ENCODE measurements at places on chromosomes 12 and 14.

DNA sequence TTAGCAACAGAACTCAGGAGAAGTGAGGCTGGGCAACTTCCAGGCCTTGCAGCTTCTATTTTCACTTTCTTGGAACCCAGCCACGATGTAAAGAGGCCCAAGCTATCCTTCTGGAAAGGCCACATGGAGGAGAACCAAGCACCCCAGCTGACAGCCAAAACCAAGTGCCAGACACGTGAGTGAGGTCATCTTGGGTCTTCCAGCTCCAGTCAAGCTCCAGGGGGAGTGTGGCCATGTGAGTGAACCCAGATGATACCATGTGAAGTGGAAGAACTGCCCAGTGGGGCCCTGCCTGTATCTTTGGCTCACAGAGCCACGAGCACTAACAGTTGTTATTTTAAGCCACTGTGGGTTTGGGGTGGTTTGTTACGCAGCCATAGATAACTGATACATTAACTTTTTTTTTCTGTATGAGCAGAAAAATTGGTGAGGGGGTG is 126.8 kb upstream of the MAP1LC3B2 start:
- no peak overlapping the region for H3K27ac ChIP-seq
- H3K4me1 ChIP-seq = peaks cover 45% of the 10 kb centered on the region
- no peak overlapping the region for H3K4me3 ChIP-seq
- H3K27me3 ChIP-seq = no peaks in the 10 kb centered on the region
- peak; percentile 40 for DNase-seq
- no peaks in the 10 kb centered on the region for H3K36me3 ChIP-seq

DNA sequence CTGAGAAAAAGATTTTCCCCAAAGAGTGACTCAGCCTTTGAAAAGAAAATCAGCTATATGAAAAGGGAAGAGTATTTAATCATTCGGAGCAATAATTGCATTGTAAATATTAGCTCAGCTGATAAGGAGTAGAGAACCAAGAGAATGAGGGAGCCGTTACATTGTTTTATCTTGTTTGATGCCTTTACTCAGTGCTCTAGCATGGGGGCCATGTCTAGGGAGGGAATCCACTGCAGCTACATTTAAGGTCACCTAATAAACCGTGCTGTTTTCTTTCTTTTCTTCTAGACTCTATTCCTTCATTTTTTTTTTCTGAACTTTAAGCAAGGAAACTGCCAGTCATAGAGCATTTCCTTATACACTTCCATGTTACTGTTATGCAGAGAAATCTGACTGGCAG is 447.0 kb downstream of the DIO2 start:
- H3K4me3 ChIP-seq = no peak overlapping the region
- no peaks in the 10 kb centered on the region for H3K27me3 ChIP-seq
- H3K36me3 ChIP-seq = no peaks in the 10 kb centered on the region
- no peaks in the 10 kb centered on the region for H3K4me1 ChIP-seq
- H3K27ac ChIP-seq = no peak overlapping the region

DNA sequence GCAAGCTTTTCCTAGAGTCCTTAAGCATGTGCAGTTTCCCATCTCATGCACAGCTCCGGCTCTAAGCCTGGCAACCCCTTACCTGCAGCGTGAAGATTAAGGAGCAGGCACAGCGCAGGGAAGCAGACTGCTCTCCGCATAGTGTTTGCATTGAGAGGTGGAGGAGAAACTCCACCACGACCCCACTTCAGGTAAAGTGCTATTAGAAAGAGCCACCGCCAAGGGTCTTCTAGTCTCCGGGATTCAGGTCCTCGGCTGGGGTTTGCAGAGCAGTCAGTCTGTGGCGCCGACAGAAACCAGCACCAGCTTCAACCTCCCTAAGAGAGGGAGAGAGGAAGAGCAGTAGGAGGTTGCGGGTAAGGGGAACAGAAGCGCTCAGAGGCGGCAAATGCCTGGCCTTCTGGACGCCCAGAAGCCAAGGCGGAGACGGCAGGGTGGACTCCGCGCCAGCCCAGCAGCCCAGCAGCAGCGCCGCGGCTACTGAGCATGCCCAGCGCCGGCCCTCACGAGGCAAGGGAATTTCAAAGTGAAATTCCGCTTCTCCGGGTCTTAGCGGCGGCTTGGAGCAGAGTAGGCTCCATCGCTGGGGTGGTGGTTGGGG is at the start of gene PTPRR:
PTPRR (minus strand) TSS at position 488 of the 601 bp plus-strand sequence; CDS start at position 140, 348 bp downstream.
- H3K27me3 ChIP-seq = peaks cover 36% of the 10 kb centered on the region
- H3K27ac ChIP-seq = no peak within 1 kb of the TSS
- DNase-seq = peak; percentile 10
- H3K36me3 ChIP-seq = no peaks in the 10 kb centered on the region
- no peaks in the 10 kb centered on the region for H3K4me1 ChIP-seq
- H3K4me3 ChIP-seq = peak within 1 kb of the TSS; percentile 9

GRCh38 chr12:67742461-67742860 is 93.9 kb downstream of the DYRK2 start:
- no peak for DNase-seq
- H3K36me3 ChIP-seq = no peaks in the 10 kb centered on the region
- H3K4me1 ChIP-seq = peaks cover 9% of the 10 kb centered on the region
- H3K4me3 ChIP-seq = no peak overlapping the region

DNA sequence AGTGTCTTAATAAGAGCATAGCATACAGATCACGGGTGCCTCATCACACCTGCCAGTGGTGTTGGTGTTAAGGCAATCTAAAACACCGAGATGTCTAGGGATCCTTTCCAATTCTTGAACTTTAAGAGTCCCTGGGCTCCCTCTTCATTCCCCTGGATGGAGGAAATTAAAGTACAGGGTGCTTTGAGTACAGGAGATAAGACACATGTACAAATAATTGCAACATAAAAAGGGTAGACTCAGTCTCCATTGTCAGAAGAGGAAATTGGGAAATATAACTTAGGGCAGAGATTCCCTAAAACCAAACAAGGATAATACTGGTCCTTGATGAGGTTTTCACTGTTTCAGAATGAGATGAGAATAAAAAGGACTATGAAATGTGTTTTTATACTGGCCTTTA is 34.9 kb downstream of the SCFD1 start:
- no peaks in the 10 kb centered on the region for H3K4me1 ChIP-seq
- H3K27ac ChIP-seq = no peak overlapping the region
- H3K27me3 ChIP-seq = no peaks in the 10 kb centered on the region
- peaks cover 48% of the 10 kb centered on the region for H3K36me3 ChIP-seq
- H3K4me3 ChIP-seq = no peak overlapping the region
- DNase-seq = no peak

DNA sequence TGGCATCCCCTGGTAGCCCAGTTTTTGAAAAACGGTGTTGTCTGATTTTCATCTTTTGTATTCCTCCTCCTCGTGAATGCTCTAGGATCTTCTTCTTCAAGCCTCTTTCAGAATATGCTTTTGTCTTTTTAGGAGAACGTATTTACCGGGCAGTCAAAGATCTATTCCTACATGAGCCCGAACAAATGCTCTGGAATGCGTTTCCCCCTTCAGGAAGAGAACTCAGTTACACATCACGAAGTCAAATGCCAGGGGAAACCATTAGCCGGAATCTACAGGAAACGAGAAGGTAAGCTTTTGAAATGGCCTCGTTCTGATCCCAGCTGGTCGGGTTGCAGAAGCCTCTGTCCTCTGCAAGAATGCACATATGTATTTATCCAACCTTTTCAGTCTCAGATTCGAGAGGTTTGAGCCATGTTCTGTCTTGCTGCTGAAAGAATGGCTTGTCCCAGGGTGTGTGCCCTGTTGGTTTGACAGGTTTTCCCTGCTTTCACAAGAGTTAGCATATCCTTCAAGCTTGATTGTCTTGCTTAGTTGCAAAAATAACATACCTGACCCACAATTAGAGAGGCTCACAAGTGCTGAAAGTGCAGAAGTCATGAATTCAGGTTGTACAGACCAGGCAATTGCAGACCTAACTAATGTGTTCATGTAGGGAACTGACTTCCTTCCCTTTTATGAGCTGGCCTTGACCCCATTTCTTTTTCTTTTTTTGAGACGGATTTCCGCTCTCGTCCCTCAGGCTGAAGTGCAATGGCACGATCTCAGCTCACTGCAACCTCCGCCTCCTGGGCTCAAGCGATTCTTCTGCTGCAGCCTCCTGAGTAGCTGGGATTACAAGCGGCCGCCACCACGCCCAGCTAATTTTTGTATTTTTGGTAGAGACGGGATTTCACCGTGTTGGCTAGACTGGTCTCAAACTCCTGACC is 6.8 kb downstream of the KMT5A start:
- H3K36me3 ChIP-seq = peaks cover 44% of the 10 kb centered on the region
- H3K27ac ChIP-seq = no peak overlapping the region
- H3K27me3 ChIP-seq = no peaks in the 10 kb centered on the region
- peak overlapping the region; percentile 78 for H3K4me3 ChIP-seq
- peaks cover 22% of the 10 kb centered on the region for H3K4me1 ChIP-seq
- DNase-seq = no peak

DNA sequence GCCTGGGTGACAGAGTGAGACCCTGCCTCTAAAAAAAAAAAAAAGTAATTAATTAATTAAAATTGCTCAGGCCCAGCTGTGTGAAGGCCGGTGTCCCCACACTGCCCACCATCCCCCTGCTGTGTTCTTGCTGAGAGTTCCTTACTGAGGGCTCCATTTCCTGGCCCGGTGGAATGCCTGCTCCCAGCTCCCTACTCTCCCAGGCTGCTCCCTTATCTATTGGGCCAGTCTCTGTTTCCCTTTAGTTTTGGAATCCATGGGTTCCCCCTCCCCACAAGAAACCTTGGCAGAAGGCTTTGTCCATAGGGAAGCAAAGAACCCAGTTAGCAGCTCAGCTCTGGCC is 19.0 kb downstream of the MLXIP start:
- peak overlapping the region; percentile 87 for H3K27ac ChIP-seq
- H3K36me3 ChIP-seq = no peaks in the 10 kb centered on the region
- DNase-seq = no peak
- no peaks in the 10 kb centered on the region for H3K27me3 ChIP-seq
- H3K4me1 ChIP-seq = peaks cover 58% of the 10 kb centered on the region

DNA sequence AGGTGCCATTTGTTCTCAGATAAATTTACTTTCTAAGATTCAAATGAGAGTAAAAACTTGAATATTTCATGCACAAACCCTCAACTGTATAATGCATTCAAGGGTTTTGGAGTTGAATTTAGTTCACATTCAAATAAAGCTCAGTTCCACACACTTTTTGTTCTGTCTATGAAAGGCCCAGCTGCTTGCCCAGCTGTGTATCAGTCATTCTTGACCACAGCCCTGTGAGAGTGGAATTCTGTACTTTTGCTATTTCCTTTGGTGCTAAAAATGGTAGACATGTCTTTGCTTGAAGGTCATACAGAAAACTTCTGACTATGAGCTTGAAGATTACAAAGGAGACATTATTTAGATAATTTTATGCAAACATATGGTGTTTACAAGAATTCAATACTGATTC is 110.4 kb downstream of the KCNC2 start:
- no peaks in the 10 kb centered on the region for H3K36me3 ChIP-seq
- no peaks in the 10 kb centered on the region for H3K4me1 ChIP-seq
- no peak overlapping the region for H3K4me3 ChIP-seq
- H3K27ac ChIP-seq = no peak overlapping the region
- H3K27me3 ChIP-seq = no peaks in the 10 kb centered on the region

DNA sequence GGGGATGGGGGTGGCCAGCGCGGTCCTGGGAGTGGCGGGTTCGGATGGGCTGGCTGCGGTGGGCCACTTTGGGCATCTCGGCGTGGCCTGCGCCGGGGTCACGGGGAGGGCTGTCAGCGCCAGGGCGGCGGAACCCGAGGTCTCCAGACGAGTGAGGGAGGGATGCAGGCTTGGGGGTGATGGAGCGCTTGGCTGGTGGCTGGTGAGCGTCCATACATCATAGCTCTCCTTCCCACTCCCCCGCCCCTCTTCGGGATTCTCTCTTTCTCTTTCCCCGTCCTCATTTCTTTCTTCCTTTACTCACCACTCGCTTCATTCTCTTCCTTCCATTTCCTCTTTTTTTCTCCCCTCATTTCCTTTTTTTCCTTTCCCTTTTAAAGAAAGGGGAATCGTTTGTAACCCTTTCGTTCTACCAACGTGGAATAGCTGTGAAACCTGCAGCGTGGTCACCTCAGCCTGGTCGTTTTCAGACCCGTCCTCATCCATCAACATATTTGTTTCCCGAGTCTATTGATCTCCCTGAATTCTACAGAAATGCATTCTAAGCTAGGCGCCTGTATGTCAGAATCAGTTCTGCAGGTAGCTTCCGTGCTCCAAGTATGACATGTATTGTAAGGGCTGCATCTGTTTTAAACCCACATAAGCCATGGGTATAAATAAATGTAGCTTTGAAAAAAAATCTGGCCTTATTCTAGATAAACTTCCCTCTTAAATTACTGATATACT is 260.3 kb upstream of the E2F7 start:
- H3K27ac ChIP-seq = no peak overlapping the region
- H3K36me3 ChIP-seq = no peaks in the 10 kb centered on the region
- DNase-seq = peak; percentile 33

Data from large intestine (tissue), 12 donors.